ENCODE measurements at places on chromosomes 5 and 9. TPM values are rescaled to one million over a fixed set of nuclear protein-coding genes. Genes with fewer than 3 reads are reported as not detected.
A peak's percentile ranks its signal among the peaks of the same experiment; 100 is the strongest.

DNA sequence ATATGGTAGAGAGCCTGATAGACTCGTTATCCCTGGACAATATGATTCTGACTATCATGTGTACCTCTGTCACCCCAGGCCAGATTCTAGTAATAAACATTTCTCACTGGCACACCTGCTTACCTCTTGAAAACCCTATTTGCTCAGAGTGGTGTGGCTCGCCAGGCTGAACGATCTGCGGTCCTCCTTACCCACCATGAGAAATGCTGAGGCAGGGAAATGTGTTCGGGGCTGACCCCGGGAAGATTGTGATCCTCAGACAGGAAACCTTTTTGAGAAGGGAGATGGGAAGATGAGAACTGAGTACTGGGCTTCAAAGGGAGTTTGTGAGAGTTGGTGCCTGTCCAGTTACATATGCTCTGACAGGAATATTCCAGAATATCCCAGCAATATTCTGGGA lies 10.7 kb upstream of the PRXL2C start:
- no peak for DNase-seq

DNA sequence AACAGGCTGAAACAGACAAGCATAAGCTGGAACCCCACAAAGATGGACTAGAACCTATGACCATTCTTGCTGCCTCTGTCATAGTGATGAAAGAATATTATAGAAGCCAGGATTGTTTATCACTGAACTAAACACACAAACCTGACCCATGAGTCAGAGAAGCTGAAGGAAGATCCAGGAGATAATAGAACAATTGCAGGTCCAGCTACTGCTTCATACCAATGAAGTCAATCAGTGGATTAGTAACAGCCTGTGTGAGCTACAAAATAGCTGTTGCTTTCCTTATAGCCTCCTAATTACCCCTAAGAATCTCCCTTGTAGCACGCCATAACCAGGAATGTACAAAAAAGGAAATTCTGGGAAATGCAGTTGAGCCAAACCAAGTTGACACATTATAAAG lies 459.9 kb upstream of the ZNF462 start:
- no peak for DNase-seq

DNA sequence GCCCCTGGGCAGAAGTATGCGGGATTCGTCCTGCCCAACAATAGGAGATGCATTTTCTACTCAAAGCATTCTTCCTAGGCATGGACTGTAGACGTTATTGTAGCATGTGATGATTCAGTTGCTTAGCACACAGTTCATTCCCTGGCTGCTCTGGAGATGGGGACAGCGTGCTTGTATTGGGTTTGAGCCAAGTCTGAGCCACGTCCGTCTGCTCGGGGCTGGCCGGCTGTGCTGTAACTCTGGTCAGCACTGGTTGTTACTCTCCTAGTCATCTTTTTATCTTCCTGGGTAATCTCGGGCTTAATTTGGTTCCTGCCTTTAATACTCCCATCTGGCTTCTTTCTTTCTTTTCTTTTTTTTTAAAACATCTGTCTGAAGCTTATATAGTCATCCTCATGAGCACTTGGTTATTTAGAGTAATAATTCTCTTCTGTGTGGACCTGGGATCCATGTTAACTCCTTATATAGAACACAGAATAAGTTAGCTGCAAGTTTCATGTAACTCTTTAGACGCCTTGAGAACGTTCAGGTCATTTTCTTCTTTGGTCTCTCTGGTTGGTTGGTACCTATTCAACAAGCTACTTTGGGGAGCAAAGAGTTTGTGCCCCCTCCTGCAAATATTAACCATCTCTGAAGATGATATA lies 118.8 kb upstream of the RPS23 start:
- DNase-seq = peak; percentile 61

Gene PTGDS
- 4.8 TPM for total RNA-seq

Gene AGXT2
- total RNA-seq = 56.7 TPM

Gene PDCD1LG2
- 1.3 TPM for total RNA-seq

All from right lobe of liver (tissue), 6 donors.